CD4-positive, alpha-beta T cell treated with Interleukin-4 for 4 hours (primary cell): ENCODE measurements at places on chromosomes 7 and 10.

DNA sequence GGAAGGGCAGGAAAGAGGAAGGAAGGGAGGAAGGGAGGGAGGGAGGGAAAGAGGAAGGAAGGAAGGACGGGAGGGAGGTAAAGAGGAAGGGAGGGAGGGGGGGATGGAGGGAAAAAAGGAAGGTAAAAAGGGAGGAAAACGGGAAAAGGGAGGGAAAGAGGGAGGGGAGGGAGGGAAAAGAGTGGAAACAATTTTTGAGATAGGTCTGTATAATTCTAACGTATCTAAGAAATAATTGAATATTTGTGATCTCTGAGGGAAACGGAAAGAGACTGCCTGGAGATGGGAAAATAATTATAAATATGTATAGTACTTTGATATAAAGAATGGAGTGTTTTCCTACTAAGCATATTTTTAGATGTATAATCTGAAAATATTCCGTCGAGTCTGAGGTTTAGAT is 158.2 kb upstream of the FOXK1 start:
- no peak for DNase-seq

- no peak for DNase-seq
These were observed 144.0 kb downstream of the PLPP4 start for GRCh38 chr10:120600871-120601649.

GRCh38 chr7:84697506-84697905 is 489.4 kb downstream of the SEMA3D start:
- DNase-seq = no peak

DNA sequence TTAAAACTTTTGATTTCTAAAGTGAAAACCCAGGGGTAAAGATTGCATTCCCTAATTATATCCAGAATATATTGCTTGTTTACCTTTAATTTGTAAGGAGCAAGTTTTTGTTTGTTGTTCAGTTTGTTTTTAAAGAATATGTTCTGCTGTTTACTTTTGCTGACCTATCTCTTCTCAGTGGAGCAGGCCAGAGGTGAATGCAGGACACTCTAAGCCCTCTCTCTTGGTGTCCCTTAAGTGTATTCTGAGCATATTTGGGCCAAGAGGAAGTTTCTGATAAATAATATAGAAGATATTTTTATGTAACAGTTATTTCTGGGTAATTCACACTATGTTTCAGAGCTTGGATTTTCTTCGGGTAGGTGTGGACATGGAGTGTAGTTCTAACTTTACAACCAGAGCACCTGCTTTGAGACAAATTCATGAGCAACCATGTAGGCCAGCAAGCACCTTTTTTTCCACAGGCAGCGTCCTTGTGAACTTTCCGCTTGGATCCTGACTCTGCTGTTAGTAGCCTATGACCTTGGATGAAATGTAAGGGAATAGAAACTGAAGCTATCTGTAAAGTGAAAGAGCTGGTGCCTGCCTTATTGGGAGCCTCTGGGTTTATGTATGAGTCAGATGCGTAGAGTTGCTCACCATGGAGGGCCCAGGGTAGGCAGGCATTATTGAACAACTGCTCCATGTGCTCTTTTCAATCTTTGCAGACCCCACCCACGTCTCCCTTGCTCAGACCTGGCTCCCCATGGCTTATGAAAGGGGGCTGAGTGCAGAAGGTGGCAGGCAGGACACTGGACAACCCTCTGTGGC is 16.1 kb downstream of the OGDH start:
- peak; percentile 70 for DNase-seq

DNA sequence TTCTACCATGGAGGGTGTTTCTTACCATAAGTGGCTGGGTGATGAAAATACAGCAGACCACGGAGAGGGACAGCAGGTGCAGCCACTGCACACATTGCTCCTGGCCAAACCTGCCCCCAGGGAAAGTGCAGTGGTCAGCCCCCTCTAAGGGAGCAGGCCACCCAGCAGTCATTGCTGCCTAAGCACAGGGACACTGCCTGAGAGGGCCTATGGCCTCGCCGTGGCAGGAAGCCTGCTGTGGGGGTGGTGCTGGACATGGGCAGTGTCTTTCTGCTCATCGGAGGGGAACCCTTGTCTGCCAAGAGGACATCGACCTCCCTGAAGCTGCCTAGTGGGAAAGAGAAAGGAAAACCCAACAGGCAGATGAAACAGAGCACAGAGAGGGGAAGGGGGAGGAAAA is 118.3 kb downstream of the PKD1L1 start:
- DNase-seq = no peak

GRCh38 chr7:1928645-1929348 is 258.7 kb downstream of the ELFN1 start:
- DNase-seq = no peak

DNA sequence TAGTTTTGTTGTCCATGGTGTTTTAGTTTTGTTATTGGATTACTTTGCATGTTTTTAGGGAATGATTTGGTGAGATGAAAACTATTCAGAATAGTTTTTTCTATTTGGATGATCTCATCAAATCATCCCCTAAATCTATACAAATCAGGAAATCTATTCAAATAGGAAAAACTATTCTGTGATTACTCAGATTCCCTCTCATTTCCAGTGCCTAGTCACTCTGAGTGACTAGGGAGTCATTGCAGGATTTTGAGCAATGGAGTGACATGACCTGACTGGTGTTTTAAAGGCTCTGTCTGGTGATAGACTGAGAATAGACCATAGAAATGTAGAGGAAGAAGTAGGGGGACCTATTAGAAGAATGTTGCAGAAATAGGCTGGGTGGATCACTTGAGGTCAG is 72.4 kb downstream of the TPST1 start:
- DNase-seq = no peak

DNA sequence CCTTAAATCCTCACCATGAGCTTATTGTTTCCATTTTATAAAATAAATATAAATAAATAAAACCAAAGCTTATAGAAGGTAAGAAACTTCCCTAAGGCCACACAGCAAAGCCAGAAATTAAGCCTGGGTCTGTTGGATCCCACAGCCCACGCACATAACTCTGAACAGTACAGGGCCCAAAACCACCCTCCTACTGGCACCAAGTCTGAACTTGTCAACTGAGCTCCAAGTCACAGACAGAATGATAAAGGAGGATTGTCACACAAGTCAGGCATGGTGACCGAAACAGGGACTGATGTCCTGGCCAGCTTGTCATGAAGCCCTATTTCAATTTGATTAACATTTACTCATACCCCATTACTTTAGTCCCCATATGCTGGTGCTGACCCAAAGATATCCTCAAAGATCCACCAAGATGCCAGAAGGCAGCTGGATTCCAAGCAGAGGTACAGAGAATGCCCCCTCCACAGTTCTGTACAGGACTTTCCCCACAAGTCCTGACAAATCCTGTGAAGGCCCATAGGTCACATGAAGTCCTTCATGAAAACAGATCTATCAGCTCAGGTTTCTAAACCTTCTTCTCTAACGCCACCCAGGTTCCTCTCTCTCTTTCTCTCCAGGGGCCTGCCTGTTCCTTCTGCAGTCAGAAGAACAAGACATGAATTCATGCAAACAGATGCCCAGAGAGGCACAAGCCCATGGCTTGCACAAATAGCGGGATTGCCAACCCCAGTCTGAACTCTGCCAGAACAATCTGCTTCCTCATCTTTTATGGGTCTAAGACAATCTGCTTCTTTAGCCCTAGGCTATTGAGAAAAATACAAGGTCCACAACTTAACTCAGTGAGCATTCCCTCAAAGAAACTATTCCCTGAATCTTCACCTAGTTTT is 60.9 kb downstream of the GLI3 start:
- DNase-seq = no peak

DNA sequence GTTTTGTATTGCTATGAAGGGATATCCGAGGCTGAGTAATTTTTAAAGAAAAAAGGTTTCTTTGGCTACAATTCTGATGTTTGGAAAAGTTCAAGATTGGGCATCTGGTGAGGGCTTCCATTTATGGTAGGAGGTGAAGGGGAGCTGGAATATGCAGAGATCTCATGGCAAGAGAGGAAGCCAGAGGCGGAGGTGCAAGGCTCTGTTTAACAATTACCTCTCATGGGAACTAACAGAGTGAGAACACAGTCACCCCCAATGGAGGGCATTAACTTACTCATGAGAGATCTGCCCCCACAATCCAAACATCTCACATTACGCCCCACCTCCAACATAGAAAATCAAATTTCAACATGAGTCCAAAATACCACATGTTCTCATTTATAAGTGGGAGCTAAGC is 62.0 kb downstream of the AKR1D1 start:
- no peak for DNase-seq

- DNase-seq = no peak
These were observed 12.1 kb upstream of the CSTF2T start for GRCh38 chr10:51711519-51711891.

DNA sequence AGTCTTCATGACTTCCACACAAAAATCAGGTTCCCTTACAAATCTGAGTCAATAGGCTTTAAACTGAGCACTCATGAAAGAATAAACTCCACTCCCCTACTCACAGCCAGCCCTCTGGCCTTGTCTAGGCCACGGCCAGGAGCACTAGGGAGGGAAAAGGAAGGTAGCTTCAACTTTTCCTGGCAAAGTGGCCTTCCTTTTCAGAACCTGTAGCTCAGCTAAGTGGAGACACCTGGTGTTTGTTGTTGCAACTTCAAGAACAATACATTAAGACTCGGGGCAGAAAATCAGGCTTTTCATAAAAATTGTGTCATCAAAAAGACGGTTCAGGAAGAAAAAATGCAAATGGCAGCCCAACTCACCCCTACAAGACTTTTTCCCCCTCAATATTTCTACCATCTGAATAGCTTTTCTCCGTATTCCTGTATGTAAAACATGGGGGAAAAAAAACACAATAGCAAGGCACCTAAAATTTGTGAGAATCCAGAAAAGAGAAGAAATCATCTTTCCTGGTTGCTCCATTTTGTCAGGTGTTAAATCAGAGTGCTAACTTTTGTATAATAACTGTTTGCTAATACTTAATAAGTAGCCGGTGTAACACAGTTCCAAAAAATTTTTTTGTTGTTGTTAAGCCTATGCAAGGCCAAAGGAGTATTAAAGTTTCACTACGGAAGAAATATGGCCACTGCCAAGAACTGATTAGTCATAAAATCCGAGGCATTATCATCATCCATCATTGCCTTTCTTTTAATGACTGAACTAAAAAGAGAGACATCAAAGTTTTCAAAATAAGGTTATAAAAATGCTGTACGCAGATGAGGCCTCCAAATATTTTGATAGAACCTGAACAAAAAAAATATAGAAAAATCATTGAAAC is 66.2 kb upstream of the ARID5B start:
- peak; percentile 22 for DNase-seq

GRCh38 chr7:132619967-132620366 is 43.7 kb upstream of the PLXNA4 start:
- DNase-seq = no peak

- DNase-seq = no peak
These were observed 143.0 kb upstream of the HPS1 start for GRCh38 chr10:98589691-98590090.

GRCh38 chr10:26483554-26483953 is 45.4 kb downstream of the APBB1IP start:
- no peak for DNase-seq

- no peak for DNase-seq
These were observed 73.1 kb downstream of the SLC13A1 start for GRCh38 chr7:123126691-123127090.

GRCh38 chr7:99459087-99459486 is 6.9 kb downstream of the ATP5MF start:
- no peak for DNase-seq

GRCh38 chr10:113135025-113135424 is 185.0 kb downstream of the TCF7L2 start:
- no peak for DNase-seq

DNA sequence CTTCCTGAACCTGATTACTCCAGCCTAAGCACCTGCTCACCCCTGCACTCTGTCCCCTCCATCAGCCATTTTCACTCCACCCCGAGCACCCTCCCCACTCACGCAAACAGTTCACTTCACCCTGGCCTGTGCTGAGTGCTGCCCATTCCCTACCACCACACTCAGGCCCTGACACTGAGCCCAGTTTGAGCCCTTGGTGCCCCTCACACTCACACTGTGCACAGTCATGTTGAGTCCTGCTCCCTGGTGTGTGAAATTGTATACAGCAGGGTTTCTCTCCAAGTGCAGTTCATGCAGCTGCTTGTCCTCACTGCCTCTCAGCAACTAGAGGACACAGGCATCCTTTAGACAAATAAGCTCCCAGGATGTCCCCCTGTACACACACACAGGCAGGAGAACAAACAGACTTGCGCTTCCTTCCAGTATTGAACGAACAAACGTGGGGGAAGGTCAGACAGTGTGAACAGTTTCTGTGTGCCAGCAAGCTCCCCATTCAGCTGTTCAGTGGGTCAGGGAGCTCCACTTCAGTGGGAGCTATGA is 6.8 kb downstream of the MYO1G start:
- no peak for DNase-seq

DNA sequence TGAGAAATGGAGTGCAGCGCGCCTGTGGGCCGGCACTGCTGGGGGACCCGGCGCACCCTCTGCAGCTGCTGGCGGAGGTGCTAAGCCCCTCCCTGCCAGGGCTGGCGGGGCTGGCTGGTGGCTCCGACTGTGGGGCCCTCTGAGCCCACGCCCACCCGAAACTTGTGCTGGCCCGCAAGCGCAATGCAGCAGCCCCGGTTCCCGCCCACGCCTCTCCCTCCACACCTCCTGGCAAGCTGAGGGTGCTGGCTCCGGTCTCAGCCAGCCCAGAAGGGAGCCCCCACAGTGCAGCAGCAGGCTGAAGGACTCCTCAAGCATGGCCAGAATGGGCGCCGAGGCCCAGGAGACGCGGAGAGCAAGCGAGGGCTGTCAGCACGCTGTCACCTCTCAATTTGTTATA is 1063.0 kb upstream of the AUTS2 start:
- DNase-seq = no peak

- no peak for DNase-seq
These were observed 160.2 kb downstream of the BICC1 start for GRCh38 chr10:58672845-58673244.

DNA sequence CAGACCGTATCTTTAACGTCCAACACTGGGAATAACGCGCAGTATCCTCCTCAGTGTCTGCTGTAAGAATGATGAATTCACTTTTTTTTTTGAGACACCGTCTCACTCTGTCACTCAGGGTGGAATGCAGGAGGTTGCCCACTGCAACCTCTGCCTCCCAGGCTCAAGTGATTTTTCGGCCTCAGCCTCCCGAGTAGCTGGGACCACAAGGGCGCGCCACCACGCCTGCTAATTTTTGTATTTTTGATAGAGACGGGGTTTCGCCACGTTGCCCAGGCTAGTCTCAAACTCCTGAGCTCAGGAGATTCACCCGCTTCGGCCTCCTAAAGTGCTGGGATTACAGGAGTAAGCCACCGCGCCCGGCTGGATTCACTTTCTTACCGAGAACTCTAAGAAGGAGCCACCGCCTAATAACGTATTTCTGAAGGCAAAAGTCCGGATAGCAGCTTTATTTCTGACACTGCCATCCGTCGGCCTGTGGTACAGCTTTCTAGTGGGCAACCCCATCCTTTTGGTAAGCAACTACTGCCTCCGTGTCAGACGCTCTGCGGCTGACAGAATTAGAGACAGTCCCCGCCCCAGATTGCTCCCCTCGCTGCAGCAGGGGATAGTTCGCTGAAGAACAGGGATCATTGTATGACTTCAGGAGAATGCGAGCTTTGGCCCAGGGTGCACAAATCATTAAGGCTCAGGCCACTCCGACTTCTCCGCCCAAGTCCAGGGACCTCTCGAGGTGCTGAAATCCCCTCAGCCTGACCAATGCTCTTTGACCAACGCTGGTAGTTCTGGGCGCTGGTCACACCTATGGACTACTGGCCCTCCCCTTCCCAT is 662 bp downstream of the POLR3A start:
- no peak for DNase-seq
